ENCODE measurements at places on chromosomes 5 and 9.

- no peak overlapping the region for H3K4me3 ChIP-seq
- H3K27ac ChIP-seq: no peak overlapping the region
- no peaks in the 10 kb centered on the region for H3K4me1 ChIP-seq
These were observed 187.3 kb downstream of the CDH12 start for GRCh38 chr5:22665801-22666200.

DNA sequence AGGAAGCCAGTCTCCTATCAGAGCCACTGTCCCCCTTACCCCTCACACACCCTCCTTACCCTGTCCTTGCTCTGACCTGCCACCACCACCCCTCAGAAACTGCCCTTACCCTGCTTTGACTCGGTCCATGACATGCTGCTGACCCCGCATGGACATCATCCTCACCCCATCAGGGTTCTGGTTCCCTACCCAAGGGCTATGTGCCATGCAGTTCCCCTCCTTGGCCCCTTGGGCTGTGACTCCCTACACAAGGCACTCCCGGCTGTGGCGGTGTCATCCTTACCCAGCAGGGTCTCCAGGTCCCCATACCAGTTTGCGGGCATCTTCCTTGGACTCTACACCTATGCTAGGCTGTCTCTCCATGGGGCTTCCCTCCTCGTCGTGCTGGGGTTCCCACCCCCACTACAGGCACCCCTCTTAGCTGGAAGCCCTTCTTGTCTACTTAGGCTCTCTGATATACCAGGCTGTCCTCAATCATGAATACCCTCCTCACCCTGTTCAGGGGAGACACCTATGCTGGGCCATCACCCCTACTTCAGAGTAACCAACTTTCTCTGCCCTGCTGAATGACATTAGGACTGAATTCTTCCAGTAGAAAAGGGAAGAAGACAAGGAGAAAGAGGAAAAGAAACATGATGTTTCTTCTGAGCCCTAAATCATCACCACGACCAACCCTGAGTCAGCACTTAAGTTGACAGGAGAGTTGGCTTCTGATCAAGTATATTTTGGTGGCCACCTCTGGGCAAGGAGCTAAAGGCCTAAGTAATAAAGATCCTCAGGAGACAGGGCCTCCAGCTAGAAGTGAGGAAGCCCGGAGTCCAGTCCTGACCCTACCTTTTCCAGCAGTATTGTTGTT is 115.2 kb downstream of the GCNT1 start:
- H3K27me3 ChIP-seq: no peaks in the 10 kb centered on the region
- no peak overlapping the region for H3K27ac ChIP-seq
- peaks cover 2% of the 10 kb centered on the region for H3K4me1 ChIP-seq
- no peak for DNase-seq
- no peaks in the 10 kb centered on the region for H3K36me3 ChIP-seq

GRCh38 chr5:133820507-133820906 is 147.9 kb downstream of the C5orf15 start:
- no peaks in the 10 kb centered on the region for H3K4me1 ChIP-seq
- H3K27ac ChIP-seq: no peak overlapping the region
- no peak overlapping the region for H3K4me3 ChIP-seq
- no peak for DNase-seq
- H3K27me3 ChIP-seq: no peaks in the 10 kb centered on the region
- no peaks in the 10 kb centered on the region for H3K36me3 ChIP-seq

DNA sequence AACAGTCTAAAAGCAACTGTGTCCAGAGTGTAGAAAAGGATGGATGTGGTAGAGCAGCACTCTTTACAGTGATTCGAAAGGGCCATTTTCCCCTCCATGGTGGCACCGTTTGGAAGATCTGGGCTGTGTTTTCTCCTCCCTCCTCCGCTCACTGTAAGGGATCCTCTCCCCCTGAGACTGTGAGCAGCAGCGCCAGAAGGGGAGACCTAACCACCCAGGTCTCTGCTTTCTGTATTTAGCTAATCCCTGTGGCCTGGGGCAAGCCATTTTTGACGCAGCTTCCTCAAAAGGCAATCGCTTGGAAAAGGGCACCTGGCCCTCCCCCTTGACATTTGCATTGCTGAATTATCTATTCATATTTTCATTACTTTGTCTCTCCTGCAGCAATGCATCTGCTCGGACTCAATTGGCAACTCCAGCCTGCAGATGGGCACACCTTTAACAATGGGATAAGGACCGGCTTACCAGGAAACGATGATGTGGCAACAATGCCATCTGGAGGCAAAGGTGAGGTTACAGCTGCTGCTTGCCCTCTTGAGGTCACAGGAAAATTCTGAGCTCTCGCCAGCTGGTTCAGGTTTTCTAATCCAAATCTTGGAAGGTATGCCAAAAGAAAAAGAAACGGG is 244.3 kb upstream of the WWC1 start:
- peaks cover 6% of the 10 kb centered on the region for H3K4me1 ChIP-seq
- peak; percentile 55 for DNase-seq
- H3K36me3 ChIP-seq: no peaks in the 10 kb centered on the region
- no peak overlapping the region for H3K27ac ChIP-seq

- H3K27ac ChIP-seq: no peak overlapping the region
- H3K4me3 ChIP-seq: no peak overlapping the region
- peaks cover 2% of the 10 kb centered on the region for H3K36me3 ChIP-seq
- no peak for DNase-seq
These were observed 52.6 kb downstream of the AP3S1 start for GRCh38 chr5:115894342-115894741.

DNA sequence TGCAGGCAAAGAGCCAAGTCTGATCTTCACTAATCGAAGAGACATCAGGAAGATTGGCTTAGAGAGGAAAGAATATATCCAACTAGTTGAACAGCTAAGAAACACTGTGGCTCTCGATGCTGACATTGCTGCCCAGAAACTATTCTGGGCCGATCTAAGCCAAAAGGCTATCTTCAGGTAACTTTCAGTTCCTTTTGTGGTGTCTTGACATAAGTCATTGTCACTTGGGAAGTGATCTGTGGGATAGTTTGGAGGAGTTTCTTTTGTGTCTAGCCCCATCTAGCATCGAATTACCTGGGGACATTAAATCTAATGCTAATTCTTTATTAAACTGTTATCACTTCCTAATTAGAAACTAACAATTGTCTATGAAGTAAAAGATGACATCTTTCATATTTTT is 24.0 kb downstream of the VLDLR start:
- no peaks in the 10 kb centered on the region for H3K27me3 ChIP-seq
- H3K36me3 ChIP-seq: peaks cover 19% of the 10 kb centered on the region
- H3K27ac ChIP-seq: no peak overlapping the region
- H3K4me1 ChIP-seq: no peaks in the 10 kb centered on the region

DNA sequence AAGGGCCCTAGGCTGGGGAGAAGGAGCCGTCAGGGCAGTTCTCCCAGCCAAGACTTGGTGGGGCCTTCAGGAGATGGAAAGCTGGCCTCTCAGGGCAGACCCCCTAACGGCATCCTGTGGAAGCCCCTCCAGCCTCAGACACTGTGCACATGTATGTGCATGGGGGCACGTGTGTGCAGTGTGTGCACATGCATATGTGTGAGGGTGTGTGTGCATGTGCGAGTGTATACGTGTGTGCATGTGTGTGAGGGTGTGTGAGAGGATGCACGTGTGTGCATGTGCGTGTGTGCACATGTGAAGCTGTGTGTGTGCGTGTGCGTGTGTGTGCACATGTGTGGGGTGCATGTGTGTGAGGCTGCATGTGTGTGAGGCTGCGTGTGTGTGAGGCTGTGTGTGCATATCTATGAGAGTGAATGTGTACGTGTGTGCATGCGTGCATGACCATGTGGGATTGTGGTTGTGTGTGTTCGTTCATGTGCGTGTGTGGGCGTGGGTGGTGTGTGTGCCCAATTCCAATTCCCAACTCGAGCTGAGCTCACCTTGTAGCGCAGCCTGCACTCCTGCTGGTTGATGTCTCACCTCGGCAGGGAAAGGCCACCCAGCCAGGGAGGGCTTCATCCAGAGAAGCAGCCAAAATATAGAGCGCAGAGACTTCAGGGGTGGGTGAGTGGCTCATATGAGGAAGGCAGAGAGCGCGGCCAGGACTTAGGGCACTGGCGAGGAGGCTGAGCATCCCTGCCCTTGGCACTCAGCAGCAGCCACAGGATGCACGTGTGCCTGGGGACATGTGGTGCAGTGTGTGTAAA is 142.7 kb upstream of the PPP1R26 start:
- no peak for DNase-seq
- no peaks in the 10 kb centered on the region for H3K4me1 ChIP-seq
- H3K4me3 ChIP-seq: peak overlapping the region; percentile 10
- H3K27ac ChIP-seq: no peak overlapping the region
- no peaks in the 10 kb centered on the region for H3K36me3 ChIP-seq
- no peaks in the 10 kb centered on the region for H3K27me3 ChIP-seq

GRCh38 chr5:37071901-37072581 is 177.1 kb downstream of the CPLANE1 start:
- DNase-seq: no peak
- no peaks in the 10 kb centered on the region for H3K36me3 ChIP-seq
- H3K27ac ChIP-seq: no peak overlapping the region

DNA sequence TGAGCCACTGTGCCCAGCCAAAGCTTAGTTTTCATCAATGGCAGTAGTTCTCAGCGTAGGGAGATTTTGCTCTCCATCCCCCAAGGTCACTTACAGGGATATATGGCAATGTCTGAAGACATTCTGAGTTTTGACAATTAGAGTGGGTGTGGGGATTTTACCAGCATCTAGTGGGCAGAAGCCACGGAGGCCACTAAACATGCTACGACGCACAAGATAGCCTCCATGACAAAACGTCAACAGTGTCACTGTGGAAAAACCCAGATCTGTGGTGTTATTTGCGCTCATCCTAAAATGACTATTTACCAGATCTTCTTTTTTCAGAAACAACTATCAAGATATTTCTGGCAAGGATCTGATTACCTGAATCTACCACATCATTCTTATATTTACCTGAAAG is 68.2 kb downstream of the CDC14B start:
- no peaks in the 10 kb centered on the region for H3K27me3 ChIP-seq
- no peak for DNase-seq
- no peaks in the 10 kb centered on the region for H3K4me1 ChIP-seq
- peak overlapping the region; percentile 44 for H3K27ac ChIP-seq

DNA sequence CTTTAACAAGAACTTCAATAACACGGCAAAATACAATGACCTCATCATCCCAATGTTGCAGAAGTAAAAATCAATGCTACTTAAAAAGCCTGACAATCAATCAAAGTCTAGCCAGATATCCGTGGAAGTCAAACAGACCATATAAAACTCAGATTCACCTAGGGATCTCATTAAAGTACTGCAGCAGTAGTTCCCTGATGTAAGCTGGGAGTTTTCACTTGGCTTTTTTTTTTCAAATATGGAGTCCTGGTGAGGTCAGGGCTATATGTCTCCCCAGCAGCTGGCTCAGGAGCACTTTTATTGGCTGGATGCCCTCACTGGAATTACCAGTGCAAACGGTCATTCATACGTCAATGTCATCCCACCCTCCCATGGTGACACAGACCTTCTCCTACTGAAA is 220.6 kb upstream of the SLC30A5 start:
- no peaks in the 10 kb centered on the region for H3K36me3 ChIP-seq
- no peak overlapping the region for H3K27ac ChIP-seq
- H3K27me3 ChIP-seq: no peaks in the 10 kb centered on the region

- H3K36me3 ChIP-seq: no peaks in the 10 kb centered on the region
- H3K27me3 ChIP-seq: no peaks in the 10 kb centered on the region
- no peak overlapping the region for H3K27ac ChIP-seq
These were observed 132.0 kb downstream of the CRB2 start for GRCh38 chr9:123487944-123488548.

GRCh38 chr5:66365981-66366380 is 221.9 kb downstream of the SREK1 start:
- no peaks in the 10 kb centered on the region for H3K4me1 ChIP-seq
- H3K27ac ChIP-seq: no peak overlapping the region
- no peaks in the 10 kb centered on the region for H3K27me3 ChIP-seq
- H3K36me3 ChIP-seq: no peaks in the 10 kb centered on the region

- H3K36me3 ChIP-seq: no peaks in the 10 kb centered on the region
- peaks cover 10% of the 10 kb centered on the region for H3K4me1 ChIP-seq
- H3K27me3 ChIP-seq: no peaks in the 10 kb centered on the region
- no peak for DNase-seq
These were observed 242.1 kb upstream of the ZNF462 start for GRCh38 chr9:106620866-106621265.

GRCh38 chr9:136935651-136936050 is 8.9 kb downstream of the FBXW5 start:
- no peaks in the 10 kb centered on the region for H3K27me3 ChIP-seq
- peaks cover 3% of the 10 kb centered on the region for H3K4me1 ChIP-seq
- peaks cover 33% of the 10 kb centered on the region for H3K36me3 ChIP-seq
- H3K4me3 ChIP-seq: no peak overlapping the region

- no peaks in the 10 kb centered on the region for H3K36me3 ChIP-seq
- no peaks in the 10 kb centered on the region for H3K4me1 ChIP-seq
- no peak for DNase-seq
- no peak overlapping the region for H3K27ac ChIP-seq
- H3K4me3 ChIP-seq: no peak overlapping the region
These were observed 82.0 kb downstream of the ADGRV1 start for GRCh38 chr5:90640484-90641059.

DNA sequence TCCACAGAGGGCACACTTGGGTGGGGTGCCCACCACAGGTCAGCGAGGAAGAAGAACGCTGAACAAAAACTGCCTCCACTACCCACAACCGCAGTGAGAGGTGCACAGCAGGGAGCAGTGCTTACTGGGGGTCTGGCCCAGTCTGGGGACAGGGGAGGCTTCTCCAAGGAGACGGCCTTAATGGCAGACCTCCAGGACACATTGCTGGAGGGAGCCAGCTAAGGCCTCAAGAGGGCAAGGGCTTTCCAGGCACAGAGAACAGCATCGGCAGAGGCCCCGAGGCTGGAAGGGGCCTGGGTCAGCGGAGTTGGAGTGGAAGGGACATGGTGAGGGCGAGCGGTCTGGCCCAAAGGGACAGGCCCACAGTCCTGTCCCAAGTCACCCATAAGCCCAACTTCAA is 8.3 kb upstream of the DPM2 start:
- no peaks in the 10 kb centered on the region for H3K27me3 ChIP-seq
- H3K27ac ChIP-seq: no peak overlapping the region
- no peaks in the 10 kb centered on the region for H3K4me1 ChIP-seq
- no peak overlapping the region for H3K4me3 ChIP-seq

DNA sequence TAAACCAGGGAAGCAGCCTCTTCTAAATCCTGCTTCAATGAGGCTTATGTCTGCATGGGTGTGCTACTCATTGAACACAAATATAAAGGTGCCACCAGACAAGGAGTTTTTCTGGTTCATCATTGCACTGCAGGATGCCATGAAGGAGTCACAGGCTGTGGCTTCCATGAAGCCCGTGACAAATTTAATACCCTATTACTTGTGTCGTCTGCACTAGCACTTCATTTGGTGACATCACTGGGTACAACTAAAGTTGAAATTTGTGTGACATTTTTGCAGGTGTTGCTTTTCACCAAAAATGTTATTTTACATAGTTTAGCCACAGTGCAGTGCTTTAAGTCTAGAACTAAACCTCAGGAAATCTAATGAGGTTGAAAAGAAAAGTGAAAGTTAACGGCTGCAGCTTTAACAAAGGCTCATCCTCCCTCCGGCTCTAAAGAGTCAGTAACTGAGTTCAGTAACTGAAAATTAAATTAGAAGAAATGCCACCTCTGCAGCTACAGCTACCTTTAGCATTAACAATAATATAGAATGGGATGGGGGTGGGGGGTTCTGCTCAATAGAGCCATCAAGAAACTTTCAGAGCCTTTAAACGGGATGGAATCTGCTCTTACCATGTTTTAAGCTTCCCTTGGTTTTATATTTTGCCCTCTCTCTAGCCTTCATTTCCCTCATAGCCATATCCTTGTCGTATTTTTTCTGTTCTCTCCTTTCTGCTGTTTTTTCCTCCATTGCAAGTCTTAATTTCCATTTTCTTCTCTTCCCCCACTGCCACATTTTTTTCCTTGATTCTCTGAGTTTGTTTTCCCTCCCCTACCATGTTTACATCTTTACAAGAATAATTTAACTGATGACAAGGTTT is 233.8 kb upstream of the TMEM161B start:
- H3K4me1 ChIP-seq: no peaks in the 10 kb centered on the region
- H3K27ac ChIP-seq: no peak overlapping the region
- no peak overlapping the region for H3K4me3 ChIP-seq
- H3K27me3 ChIP-seq: no peaks in the 10 kb centered on the region

Data from trophoblast cell (in vitro differentiated cells and primary cell).